ENCODE measurements at places on chromosomes 16 and 17. TPM values are rescaled to one million over a fixed set of nuclear protein-coding genes. Genes with fewer than 3 reads are reported as not detected.

GRCh38 chr17:78717431-78717980 lies 64.6 kb downstream of the CYTH1 start:
- no peak for DNase-seq

GRCh38 chr17:34930283-34930682 lies 31.0 kb downstream of the CCT6B start:
- DNase-seq: no peak

- peak; percentile 38 for DNase-seq
These were observed 545 bp downstream of the ARHGAP17 start for GRCh38 chr16:25014500-25015147.

NPIPA2 gene
- 2.1 TPM for total RNA-seq

GRCh38 chr16:51184702-51185433 lies 33.8 kb upstream of the SALL1 start:
- DNase-seq: no peak

NLGN2 gene
- 7.0 TPM for total RNA-seq

NME2 gene
- 827 TPM for total RNA-seq

TLCD1 gene
- 8.5 TPM for total RNA-seq

DNA sequence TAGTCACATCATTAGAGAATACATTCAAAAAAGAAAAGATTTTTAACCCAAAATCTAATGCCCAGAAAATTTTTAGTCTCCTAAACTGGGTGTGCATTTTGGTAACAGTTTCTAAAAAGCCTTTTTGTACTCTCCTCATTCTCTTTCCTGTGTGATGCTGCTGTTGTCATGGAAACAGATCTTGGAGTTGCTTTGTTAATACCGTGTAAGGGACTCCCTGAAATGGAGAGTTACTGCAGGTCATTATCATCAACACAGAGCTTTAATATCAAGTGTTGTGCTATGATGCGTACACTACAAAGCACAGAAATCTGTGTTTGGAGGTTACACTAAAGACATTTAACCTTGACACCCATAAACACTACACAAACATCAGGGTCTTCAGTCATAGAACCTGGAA lies 216.3 kb downstream of the PRKCA start:
- no peak for DNase-seq

DNA sequence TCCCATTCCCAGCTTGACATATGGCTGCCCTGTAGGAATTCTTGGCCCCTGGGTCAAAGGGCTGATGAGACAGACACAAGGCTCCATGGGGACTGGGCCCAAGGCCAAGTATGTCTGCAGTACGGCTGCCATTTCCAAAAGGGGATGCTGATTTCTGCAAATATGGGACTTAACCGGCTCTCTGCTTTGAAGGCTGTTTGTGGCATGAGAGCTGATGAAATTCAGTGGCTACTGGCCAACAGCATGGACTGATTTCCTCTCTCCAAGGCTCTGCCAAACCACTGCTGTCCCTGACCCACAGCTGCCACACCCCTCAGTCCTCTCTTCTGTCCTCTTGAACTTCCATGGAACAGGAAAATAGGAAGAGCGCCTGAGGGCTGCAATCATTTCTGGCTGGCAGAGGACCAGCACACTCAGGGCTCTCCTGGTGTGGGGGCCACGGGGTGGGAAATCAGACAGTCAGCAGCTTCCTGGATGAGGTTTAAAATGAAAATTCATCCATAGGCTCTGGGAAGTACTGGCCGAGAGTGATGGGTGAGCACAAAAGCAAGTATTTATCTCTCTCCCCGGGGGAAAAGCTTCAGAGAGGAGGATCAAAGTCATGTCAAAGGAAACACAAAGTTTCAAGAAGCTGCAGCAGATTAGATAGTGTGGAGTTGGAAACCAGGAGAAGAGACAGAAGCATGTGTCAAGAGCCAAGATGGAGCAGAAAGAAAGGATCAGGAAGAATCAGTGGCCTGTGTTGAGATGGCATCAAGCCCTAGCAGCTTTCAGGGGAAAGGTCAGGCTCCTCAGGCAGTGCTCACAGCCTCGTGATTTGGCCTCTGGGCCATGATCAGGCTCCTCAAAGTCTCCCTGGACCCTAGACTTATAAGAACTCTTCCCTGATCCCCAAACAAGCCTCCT lies 64.1 kb upstream of the SREBF1 start:
- no peak for DNase-seq

DNA sequence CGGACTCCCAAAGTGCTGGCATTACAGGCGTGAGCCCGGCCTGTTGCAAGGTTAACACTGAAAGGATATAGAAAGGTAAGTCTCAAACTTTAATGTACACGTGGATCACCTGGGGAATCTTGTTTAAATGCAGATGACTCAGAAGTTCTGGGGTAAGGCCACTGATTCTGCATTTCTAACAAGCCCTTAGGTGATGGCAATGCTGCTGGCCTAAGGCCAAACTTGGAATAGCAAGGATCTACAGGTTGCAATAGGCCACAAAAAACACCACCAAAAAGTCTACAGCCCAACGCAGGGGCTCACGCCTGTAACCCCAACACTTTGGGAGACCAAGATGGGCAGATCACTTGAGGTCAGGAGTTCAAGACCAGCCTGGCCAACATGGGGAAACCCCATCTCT lies 4.2 kb downstream of the CMTM4 start:
- DNase-seq: no peak

DNA sequence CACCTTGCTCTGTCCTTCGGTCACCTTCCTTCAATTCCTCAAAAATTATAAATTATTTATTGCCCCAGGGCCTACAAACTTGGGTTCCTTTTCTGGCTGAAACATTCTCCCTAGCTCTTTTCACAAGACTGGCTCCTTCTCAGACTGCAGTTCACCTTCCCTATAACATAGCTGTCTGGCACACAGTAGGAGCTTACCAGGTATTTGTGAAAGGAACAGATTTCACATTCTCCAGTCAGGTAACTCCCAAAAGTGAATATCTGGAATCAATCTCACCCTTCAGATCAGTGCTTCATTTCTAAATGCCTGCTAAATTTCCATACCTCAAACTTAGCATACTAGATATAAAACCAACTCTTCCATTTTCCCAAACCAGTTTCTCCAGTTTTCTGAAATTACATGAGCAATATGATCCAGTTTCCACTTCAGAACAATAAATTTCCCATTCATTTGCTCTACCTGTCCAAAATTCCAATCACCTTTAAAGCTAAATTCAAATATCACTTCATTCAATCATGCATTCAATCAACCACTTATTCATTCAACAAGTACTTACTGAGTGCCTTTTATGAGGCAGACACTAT lies 6.1 kb downstream of the RFFL start:
- no peak for DNase-seq

GRCh38 chr16:26133416-26134093 lies 441.8 kb downstream of the HS3ST4 start:
- DNase-seq: no peak

- no peak for DNase-seq
These were observed 22.6 kb downstream of the COG1 start for GRCh38 chr17:73215447-73215846.

DNA sequence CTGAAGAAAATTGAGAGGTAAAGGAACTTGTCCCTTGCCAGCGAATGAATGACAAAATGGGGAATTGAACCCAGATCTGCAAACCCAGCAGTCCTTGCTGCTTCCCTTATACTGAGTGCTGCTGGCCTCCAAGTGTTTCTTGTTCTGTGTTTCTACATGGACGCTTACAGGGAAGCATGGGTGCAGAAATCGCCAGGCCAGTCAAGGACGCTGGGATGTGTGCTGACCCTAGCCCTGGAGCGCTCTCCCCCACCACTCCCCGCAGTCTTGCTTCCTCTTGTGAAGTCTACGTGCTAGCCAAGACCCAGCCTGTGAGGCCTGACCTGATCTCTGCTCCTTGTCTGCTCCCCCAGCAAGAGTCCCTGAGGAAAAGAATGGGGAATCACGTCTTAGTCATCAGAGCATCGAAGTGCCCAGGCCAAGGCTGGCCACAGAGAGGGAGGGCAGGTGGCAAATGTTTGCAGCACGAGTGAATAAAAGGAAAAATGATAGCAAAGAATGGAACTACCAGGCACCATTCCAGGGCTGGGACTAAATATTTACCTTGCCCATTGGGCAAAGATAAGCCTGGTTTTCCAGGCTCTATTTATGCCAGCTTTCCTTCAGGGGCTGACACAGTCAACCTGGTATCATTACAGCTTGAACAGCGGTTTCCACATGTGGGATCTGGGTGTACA lies 17.4 kb downstream of the CA4 start:
- no peak for DNase-seq

SALL1 gene
- total RNA-seq: not detected

GRCh38 chr17:82808921-82809905 lies 30.6 kb downstream of the ZNF750 start:
- no peak for DNase-seq

CCL1 gene
- 0.32 TPM for total RNA-seq

TBC1D3K gene
- not detected for total RNA-seq

GRCh38 chr17:57940653-57941329 lies 14.4 kb downstream of the CUEDC1 start:
- DNase-seq: peak; percentile 52

TMEM97 gene
- total RNA-seq: 31.0 TPM

- DNase-seq: no peak
These were observed 20.4 kb downstream of the CDH5 start for GRCh38 chr16:66386629-66387622.

DNA sequence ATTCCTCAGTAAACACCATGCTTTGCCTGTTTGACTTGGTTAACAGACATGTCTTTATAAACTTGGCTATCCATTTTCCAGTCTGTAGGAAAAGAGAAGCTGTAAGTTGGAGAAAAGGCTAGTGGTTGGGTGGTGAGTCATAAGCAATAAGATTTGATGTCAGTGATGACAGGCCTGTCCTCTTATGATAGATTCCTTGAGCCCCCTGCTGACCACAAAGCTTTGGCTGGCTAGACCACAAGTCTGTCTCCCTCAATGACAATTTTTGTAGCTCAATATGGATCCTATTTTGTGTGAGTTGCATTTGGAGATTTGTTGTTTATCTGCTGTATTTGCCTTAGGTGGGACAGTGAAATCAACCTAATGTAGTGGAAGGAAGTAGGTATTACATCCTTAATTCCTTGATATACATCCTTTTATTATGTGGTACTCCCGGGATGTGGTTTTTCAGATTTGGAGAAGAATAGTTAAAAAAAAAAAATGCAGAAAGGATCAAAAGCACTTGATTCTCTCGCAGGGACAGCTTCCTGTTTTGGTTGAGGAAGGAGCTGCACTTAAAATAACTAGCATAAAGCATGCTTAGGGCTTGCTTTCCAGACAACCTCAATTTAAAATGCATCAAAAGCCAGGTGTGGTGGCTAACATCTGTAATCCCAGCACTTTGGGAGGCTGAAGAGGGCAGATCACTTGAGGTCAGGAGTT lies 67.4 kb downstream of the SIAH1 start:
- DNase-seq: peak; percentile 48

DNA sequence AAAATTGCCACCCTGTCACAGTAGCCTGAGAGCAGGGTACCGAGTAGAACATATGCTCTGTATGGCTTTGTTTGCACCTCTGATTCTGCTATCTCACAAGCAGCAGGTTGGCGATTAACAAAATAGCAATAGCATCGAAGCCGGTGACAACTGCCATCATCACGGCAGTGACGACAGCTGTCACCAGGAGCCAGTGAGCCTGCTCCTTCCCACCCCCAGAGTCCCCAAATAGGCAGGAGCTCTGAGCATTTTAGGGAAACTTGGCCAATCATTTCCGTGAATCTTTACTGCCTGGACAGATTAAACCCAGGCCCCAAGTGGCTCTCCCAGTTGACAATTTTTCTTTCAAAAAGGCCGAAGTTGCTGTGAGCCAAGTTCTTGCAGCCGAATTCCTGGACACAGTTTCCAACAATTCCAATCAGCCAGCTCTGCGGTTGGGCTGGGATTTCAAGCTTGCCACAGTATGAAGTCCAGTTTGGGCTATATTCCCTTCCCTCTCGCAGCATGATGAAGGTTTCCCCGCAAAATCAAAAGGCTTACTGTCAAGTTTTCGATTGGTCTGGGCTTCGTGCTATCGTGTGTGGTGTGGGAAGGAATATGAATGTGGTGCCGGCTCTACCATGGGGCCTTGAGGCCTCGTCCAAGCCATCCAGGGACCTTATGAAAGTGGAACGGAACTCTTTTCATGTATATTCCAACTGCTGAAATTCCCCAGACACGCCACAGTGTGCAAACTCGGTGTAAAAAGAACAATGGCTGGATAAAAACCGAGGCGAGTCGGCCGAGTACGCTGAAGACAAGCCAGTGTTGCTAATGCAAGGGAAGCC lies 186.6 kb downstream of the C16orf78 start:
- DNase-seq: no peak

DNA sequence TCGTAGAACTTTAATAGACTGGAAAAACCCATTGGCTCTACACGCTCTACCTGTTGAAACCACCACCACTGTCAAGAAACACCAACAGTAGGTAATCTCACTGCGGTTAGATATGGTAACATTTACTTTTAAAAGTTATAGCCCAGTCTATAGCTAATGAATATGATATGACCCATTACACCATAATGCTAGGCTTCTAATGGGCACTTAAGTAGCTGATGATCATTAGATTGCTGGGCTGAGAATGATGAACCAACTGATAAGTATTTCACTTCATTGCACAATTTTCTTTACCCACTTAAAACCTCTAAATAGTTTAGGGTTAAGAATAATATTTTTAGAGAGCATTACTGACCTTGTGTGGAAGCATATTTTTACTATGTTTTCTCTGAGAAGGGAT lies 788.9 kb upstream of the CA10 start:
- DNase-seq: no peak

ITGA3 gene
- 7.8 TPM for total RNA-seq

DNA sequence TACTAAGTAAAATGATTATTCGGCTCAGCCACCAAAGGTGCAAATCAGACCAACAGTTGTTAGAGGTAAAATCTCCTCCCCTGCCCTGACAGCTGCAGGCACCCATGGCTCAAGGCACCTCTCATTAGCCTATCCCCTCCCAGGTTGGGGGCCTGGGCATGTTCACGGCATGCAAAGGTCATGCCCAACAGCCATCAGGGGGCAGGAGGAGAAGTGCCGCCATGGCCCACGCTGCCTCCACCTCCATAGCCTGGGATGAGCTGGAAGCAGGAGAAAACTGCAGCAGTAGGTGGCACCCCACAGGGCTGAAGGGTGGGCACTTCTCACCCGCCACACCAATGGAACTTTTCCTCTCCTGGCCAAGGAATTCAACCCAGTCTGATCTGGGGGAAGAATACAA lies 146.4 kb upstream of the COX10 start:
- DNase-seq: no peak

HOXB3 gene
- 1.2 TPM for total RNA-seq

GRCh38 chr17:74446551-74447500 lies 14.9 kb downstream of the GPRC5C start:
- DNase-seq: peak; percentile 48

DNA sequence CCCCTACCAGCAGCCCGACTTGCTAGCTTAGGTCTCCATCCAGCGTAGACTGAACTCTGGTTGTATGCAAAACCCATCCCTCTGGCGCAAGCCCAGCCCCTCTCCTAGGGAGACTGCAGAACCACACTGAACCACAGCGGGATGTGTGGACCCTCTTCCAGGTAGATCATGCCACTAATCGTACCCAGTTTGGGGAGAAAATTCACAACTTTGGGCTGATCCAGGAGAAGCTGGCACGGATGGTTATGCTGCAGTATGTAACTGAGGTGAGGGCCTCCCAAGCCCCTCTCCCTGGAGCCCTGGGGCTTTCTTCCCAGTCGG lies 3.2 kb downstream of the ACADVL start:
- no peak for DNase-seq

NUFIP2 gene
- 55.1 TPM for total RNA-seq

Measured in activated CD4-positive, alpha-beta T cell treated with anti-CD3 and anti-CD28 coated beads for 36 hours (primary cell).